Activated T-helper 1 cell treated with anti-CD3 and anti-CD28 coated beads, Interleukin-2, amount 50 U/mL, for 16 hours (primary cell): ENCODE measurements at places on chromosomes 4 and X.

GRCh38 chrX:110042496-110042895, 39.6 kb downstream of the TMEM164 start:
- DNase-seq: no peak

DNA sequence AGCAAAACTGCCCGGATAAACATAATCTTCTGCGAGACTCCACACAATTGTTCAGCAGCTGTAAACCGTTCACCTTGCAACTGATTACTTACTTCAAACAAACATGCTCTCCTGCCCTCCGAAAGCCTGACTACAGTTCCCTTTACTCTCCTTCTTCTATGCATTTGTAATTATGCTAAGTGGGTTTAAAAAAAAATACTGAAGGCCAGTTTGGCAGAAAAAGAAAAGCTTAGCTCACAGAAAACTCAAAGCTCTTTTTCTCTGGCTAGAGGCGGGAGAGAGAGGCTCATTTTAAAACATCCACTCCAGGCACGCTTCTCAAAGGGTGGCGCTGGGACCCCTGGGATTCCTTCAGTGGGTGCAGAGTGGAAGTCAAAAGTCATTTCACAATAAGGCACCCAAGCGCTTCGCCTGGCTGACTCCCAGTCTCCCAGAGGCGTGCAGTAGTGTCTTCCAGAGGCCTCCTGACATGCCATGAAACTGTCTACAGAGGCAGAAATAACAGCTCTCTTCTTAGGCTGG, 1.9 kb downstream of the DHRSX start:
- DNase-seq: no peak

GRCh38 chrX:101682723-101683122, 23.1 kb upstream of the ARMCX2 start:
- no peak for DNase-seq

DNA sequence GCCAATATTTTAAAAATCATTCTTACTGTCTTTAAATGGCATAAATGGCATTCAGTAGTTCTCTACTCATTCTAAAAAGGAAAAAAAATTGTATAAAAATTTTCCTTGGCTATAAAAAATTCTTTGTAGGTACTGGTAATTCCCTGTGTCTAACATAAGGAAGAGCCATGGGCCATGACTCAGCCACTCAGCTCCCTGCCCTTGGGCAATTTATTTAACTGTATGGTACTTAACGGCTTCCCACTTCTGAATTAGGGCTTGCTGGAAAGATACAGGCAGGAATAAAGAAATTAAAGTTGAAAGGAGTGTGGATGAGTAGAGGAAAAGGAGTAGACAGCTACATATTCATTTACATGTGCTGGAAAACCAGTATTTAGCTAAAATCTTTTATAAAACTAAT, 30.6 kb downstream of the ABHD18 start:
- no peak for DNase-seq

DNA sequence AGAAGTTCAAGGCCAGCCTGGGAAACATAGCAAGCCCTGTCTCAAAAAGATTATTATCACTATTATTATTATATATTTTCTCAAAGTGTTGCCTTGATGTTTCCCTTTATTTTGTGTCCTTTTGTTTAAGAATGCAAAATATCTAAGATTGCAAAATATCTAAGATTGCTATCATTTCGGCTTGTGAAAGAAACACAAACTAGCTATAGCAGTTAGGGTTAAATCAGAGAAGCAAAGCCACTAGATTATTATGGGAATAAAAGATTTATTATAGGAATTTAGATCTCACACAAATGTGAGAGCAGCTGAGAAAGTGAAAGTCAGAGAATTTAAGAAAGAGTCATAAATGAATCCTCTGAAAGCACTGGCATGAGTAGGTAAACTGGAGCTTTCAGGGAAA, 18.0 kb upstream of the TMEM184C start:
- no peak for DNase-seq

- no peak for DNase-seq
Observed at GRCh38 chr4:15906020-15906443, 32.5 kb downstream of the FGFBP1 start.

DNA sequence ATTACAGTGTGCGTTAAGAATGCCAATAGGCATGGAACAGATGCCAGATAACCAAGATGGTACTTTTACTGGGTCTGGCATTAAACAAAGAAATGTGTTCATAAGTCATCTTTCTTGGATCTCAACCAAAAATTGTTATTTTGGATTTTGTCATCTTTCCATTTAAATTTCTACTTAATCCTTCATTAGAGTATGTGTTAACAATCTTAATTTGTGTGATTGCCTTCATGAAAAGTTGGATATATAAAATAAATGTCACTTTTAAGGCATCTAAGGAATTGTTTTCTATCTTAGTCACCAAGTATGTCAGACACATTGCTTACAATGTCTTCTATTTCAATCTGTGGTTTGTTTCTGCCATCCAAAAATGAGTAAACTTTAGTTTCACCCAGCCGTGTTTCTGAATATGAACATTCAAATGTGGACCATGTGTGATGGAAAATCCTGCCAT, 87.5 kb downstream of the PALLD start:
- no peak for DNase-seq

DNA sequence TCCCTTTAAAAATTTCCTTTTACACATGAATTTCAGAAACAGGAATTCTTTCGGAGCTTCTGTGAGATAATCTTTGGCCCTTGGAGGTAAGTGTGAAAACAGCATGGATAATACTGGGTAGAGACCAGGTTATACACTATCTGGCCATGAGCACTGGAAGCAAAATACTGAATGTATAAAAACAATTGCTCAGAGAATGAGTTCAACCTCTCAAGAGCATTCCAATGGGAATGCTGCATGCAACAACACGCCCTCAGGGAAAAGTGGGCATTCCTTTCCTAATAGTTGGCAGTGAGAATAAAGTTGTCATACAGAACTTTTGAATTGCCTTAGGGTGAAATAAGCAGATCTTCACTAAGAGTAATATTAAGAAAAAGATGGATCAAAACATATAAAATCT, 574.8 kb upstream of the DIPK2B start:
- DNase-seq: no peak

- DNase-seq: no peak
Observed at GRCh38 chr4:47536966-47537365, 51.9 kb downstream of the ATP10D start.

GRCh38 chrX:44415639-44416386, 72.3 kb upstream of the EFHC2 start:
- DNase-seq: no peak

DNA sequence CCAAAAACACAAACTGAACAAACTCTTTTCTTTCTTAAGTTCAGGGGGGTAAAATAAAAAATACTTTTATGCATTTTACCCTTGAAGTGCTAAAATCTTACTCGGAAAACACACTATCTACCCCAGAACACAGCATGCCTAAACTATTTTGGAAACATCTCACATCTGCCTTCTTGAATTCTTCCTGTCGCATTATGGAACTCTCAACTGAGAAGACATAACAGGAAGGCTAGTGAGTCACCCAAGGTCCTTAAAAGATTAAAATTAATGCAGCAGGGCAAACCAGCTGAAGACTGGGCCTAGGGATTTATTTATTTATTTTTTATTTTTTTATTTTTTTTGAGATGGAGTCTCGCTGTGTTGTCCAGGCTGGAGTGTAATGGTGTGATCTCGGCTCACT, 208.2 kb downstream of the APBB2 start:
- DNase-seq: no peak

GRCh38 chr4:129550281-129550785, 454.4 kb downstream of the C4orf33 start:
- no peak for DNase-seq

DNA sequence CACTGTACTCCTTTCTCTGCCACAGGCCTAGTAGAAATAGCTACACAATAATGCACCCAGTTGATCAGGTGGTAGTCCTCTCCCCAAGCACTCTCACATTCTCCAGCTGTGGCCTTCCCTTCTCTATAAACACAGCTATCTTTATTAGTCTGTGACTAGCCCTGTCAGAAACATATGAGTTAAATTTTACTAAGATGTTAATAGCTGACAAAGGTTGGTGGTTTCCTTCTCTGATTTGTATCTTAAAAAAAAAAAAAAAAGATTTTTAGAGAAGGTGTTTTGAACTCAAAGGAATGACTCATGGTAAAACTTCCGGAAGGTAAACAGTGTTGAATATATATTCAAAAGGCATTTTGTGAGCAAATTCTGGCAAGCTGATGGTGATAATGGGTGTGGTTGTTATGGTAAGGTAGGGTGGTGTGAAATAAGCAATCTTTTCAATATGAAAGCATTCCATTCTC, 327.4 kb downstream of the PPP3CA start:
- no peak for DNase-seq

GRCh38 chr4:75036046-75036830, 103.3 kb downstream of the PARM1 start:
- no peak for DNase-seq

DNA sequence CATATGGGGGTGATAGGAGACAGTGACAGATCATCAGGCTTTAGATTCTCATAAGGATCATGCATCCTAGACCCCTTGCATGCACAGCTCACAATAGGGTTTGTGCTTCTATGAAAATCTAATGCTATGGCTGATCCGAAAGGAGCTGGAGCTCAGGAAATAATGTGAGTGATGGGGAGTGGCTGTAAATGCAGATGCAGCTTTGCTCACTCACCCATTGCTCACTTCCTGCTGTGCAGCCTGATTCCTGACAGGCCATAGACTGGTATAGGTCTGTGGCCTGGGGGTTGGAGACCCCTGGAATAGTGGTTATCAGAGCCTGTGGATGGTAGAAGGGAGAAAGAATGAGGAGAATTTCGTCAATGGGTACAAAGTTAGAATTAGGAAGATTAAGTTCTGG, 2751.1 kb downstream of the ARAP2 start:
- no peak for DNase-seq
